ENCODE measurements at places on chromosomes 16 and 17.

- DNase-seq = no peak
Observed at GRCh38 chr16:76614269-76614668, 337.1 kb downstream of the CNTNAP4 start.

DNA sequence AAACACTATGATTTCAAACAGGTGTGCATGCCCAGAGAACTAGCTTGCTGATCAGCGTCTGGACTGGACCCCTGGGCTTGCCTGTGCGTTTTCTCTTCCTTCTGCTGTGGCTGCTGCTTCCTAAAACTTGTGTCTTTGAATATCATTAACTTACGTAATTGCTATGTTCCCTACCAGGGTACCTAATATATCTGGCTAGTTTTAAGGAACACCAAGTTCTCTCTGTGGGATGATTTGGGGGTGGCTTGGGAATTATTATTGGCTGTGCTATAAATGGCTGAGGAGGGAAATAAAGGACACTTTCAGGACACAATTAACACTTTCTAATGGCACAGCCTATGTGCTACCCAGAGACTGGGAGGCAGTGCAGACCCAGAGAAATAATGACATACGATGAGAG lies 606.0 kb upstream of the RBFOX1 start:
- DNase-seq = no peak

DNA sequence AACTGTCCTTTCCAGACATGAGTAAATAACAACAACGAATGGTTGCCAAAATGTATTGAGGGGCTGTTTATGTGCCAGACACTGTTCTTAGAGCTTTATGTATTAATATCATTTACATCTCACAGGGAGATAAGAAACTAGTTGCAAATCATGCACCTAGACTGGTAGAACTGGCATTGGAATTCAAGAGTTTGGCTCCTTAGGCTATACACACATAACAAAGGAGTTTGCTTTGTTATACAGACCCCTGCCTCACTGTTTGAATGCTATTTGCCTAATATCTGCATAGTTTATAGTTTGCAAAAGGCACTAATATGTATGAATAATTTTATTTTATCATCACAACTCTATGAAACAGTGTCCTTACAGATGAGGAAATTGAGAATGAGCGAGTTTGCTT lies 100.0 kb downstream of the FTO start:
- no peak for DNase-seq

DNA sequence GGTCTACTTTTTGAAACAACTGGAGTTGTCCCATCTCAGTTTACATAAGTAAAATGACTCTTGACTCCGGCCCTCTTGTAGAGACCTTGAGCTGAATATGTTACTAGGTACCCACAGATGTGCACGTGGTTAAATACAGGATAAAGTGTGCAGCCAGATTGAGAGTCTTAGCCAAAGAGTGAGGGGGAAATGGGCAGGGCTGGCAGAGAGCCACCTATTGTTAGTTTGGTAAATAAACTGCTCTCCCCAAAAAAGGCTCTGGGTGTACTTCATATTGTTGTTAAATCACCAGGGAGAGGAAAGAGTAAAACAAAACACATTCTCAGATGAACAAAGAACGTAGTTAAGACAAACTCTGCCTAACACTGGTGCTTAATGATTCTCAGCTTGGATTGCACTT lies 20.3 kb downstream of the G6PC1 start:
- no peak for DNase-seq

DNA sequence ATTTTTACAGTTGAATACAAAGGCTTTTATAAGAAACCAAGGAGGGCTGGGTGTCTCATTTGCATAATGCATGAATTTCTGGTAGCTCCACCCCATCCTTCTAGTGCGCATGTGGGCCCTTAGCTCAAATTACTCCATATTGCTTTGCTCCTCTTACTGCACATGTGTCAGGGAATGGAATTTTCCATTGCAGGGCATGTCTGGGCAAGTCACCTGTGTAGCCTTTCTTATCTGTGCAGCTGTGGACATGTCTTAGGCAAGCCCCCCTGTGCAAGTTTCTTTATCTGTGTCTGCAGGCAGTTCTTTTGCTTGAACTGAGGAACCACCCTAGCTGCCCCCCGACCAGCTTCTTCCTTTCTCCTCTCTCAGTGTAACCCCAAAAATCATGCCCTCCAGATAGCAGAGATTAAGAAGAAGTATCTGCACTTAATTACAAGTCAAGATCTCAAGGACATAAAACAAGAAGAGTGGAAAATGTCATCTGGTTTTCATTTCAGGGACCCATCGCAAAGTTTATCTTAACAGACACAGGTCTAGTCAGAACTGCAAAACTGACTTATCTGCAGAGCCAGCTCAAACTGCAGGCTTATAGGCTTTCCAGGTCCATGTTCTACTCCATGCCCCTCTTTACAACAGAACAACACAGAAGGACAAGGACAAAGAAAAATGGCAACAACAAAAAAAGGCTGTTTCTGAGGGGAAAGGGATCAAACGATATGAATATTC lies 137.9 kb upstream of the HS3ST4 start:
- DNase-seq = no peak
